NCI-H1930 (cell line): ENCODE measurements at places on chromosomes 1 and 21.

- DNase-seq, result no peak
These were observed 583.1 kb upstream of the RGS18 start for GRCh38 chr1:191575180-191575579.

GRCh38 chr1:196357913-196358312, 250.3 kb downstream of the KCNT2 start:
- DNase-seq, result no peak

DNA sequence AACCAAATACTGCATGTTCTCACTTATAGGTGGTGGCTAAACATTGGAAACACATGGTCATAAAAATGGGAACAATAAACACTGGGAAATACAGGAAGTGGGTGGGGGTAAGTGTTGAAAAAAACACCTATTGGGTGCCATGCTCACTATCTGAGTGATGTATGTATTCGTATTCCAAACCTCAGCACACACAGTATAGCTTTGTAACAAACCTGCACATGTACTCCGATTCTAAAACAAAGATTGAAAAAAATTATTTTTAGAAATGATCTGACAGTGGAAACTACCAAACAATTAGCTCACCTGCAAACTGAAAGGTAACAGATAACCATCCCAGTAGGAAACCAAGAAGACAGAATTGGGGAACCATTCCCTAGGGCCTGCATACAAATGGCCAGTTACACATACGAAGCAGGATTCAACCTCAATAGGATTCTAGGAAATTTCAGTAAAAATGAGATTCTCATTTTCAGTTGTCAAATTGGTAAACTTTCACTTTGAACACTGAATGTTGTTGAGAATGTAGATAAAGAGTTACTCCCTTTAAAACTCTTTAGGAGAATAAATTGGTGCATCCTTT, 88.1 kb upstream of the LRRC8D start:
- no peak for DNase-seq

GRCh38 chr1:87273291-87273690, 55.4 kb upstream of the LMO4 start:
- DNase-seq, result no peak

DNA sequence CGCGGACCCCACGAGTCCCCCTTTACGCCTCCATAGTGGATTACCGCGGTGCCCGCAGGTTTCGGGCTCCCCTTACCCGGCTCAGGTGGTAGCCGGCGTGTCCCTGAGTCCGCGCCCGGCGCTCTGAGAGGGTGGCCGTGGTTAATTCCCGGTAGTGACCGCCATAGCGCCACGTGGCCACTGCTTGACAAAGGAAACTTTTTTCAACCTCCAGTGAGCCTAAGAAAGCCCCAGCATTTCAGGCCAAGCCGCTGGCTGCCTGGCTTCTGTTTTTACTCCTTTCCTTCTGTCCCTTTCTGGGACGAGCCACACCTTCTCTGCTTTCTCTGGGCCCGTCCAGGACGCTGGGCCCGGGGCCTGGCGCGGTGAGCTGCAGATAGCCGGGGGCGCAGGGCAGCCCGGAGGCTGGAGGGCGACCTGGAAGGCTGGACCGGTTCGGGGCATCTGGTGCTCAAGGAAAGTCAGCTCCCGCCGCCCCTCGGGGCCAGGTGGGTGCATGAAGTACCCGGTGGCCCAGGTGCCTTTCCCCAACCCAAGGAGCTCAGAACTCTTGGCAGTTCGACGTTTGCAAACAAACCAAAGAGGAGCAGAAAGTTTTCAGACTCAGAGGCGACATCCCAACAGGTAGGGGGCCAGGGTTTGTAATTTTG, 540 bp upstream of the C1orf198 start:
- DNase-seq, result peak; percentile 26

GRCh38 chr1:29831500-29832117, 595.3 kb downstream of the PTPRU start:
- DNase-seq, result no peak

DNA sequence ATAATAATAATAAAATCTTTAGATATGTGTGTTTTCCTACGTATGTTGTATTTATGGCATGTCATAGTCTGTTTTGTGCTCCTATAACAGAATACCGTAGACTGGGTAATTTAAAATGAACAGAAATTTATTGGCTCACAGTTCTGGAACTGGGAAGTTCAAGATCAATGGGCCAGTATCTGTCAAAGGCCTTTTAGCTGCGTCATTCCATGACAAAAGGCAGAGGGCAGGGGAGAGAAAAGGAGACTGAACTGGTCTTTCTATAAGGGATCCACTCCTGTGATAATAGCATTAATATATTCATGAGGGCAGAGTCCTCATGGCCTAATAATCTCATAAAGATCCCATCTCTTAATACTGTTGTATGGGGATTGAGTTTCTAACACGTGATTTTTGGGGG, 7.1 kb upstream of the SFT2D2 start:
- DNase-seq, result no peak

DNA sequence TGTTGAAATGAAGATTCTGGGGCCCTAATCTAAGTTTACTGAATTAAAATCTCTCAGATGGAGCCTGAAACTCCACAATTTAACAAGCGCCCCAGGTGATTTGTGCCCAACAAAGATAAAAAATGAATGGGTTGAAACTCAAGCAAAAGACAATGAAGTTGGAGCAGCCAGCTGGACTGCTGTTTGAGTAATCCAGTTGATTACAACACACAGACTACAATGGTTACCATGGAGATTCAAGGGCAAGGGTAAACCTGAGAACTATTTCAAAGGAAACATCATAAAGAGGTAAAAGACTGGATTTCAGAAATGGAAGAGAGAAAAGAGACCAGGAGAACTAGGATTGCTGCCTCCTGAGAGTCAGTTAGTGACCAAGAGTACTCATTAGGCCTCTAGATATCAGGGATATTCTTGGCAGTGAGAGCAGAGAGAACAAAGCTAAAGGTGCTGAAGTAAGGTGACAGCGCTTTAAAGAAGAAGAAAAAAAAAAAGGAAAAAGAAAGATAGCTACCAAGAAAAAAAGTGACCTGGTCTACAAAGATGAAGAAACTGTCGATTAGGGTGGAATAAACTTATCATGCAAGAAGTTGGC, 44.5 kb downstream of the LRRC53 start:
- peak; percentile 85 for DNase-seq

- no peak for DNase-seq
These were observed 11.1 kb downstream of the ITGA10 start for GRCh38 chr1:145898756-145899155.

- no peak for DNase-seq
These were observed 159.0 kb downstream of the CASZ1 start for GRCh38 chr1:10637400-10637799.

DNA sequence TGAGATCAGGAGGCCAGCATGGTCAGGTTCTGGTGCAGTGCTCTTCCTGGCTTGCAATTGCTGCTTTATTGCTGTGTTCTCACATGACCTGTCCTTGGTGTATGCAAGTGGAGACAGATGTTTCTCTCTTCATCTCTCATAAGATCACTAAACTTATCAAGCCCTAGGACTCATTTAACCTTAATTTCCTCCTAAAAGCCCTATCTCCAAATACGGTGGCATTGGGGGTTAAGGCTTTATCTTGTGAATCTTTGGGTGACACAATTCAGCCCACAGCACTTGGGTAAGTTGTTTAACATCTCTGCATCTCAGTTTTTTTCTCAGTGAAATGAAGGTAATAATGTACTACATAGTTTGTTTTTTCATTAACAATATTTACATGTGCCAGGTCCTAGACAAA, 152.4 kb downstream of the RWDD3 start:
- DNase-seq, result no peak

DNA sequence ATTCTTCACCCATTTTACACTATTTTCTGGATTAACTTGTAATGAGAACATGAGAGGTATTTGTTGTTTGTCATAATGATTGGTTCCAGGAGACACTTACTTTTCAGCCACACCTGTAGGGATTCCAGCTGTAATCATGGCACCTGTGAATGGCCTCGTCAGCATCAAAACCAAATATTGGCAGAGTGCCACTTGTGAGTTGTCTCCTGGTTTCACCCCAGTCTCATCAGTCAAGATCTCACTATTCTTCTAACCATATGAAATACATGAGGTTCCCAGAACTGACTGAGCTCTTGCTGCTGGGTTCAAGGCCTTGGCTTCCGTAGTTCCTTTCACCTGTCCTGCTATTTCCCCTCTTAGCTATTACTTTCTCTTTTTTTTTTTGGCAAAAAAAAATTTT, 246.6 kb upstream of the ADGRL2 start:
- DNase-seq, result no peak

- DNase-seq, result no peak
These were observed 3.4 kb upstream of the CDCP2 start for GRCh38 chr1:54156201-54156600.

DNA sequence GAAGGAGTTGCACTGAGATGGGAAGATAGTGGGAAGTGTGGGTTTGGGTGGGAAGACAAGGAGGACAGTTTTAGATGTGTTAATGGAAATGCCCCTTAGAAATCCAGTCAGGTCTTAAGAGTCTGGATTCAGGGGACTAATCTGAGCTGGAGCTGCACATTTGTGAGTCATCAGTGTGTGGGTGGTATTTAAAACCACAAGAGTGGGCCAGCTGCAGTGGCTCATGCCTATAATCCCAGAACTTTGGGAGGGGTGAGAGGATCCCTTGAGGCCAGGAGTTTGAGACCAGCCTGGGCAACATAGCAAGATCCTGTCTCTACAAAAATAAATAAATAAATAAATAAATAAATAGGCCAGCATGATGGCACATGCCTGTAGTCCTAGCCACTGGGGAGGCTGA, 40.9 kb upstream of the SLC6A9 start:
- DNase-seq, result no peak

DNA sequence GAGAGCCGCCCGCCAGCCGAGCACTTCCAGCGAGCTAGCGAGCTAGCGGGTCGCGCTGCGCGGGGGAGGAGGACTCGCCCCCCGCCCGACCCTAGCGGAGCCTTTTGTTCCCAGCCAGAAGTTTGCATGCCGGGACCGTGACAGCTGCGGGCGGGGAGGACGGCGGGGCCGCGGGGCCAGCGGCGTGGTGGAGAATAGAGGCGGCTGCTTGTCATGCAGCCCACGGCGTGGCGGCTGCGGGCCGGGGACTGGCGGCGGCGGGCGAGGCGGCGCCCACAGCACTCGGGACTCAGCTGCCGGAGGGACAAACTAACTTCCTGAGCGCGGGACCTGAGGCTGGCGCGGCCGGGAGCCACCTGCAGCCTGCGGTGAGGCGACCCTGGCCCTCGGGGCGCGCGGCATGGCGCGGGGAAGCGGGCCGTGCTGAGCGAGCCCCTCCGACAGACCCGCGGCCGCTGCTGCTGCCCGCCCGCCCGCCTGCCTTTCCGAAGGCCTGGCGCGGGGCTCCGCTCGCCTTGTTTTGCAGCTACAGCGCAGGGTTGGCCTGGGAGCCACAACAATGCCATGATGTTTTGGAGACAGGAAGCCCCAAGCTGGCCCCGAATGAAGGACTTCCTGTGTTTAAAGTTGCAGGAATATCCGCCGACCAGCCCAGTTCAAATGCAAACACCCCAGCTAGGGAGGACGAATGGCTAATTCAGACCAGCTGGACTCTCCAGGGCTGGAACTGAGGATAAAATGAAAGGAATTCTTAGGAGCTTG, 82.2 kb upstream of the BMP8A start:
- no peak for DNase-seq

GRCh38 chr1:232621050-232621449, 8.9 kb downstream of the SIPA1L2 start:
- DNase-seq, result no peak

DNA sequence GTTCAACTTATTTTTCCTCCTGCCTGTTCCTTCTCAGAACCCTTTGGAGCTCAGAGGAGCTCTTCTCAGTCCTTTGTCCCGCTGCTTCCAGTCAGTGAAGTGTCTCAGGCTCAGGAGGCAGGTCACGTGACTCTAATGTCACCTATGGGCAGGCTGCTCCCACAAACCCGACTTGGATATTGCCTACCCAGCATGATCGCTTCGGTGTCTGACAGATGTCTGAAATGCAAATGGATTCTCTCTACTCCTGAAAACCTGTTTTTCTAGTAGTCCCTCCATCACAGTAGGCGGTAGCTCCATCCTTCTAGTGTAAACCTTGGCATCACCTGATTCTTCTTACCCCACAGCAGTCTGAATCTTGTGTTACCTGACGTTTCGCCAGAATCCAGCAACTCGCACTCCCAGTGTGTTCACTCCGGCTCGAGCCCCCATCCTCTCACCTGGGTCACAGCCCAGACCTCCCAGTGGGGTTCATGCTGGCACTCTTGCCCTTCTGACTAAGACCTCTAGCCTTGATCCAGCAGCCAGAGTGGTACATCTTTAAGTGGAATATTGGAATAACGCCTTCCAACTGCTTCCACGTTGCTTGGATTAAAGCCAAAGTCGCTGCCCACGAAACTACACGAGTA, 5.4 kb downstream of the PADI6 start:
- DNase-seq, result no peak

GRCh38 chr1:7534061-7534825, 236.9 kb upstream of the VAMP3 start:
- DNase-seq, result no peak

GRCh38 chr1:162406811-162407210, 5.1 kb downstream of the SH2D1B start:
- no peak for DNase-seq

DNA sequence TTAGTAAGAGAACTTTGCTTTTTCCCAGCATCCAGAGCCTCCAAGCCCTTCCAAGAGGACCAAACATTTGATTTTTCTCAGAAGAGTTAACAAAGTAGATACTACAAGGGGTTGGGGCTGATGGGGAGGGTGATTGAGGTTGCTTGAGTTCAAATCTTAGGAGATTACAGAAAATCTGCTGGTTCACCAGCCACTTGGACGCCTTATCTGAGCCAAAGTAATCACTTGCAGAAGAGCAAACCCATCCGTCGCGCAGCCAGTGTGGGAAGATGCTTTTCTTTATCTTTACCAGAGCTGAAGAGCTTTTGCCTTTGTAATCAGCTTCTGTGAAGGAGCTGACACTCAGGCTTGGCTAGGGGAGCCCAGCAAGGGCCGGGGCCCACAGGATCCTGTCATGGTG, 91.9 kb upstream of the CTTNBP2NL start:
- DNase-seq, result no peak

- no peak for DNase-seq
These were observed 41.4 kb downstream of the S1PR1 start for GRCh38 chr1:101278238-101278637.

- peak; percentile 59 for DNase-seq
These were observed 122.3 kb upstream of the BACE2 start for GRCh38 chr21:41045534-41046268.
